SJSA1 (cell line): ENCODE measurements at places on chromosomes 2 and 18.

- no peak for DNase-seq
Measured at GRCh38 chr2:134690629-134691215, 28.1 kb downstream of the TMEM163 start.

DNA sequence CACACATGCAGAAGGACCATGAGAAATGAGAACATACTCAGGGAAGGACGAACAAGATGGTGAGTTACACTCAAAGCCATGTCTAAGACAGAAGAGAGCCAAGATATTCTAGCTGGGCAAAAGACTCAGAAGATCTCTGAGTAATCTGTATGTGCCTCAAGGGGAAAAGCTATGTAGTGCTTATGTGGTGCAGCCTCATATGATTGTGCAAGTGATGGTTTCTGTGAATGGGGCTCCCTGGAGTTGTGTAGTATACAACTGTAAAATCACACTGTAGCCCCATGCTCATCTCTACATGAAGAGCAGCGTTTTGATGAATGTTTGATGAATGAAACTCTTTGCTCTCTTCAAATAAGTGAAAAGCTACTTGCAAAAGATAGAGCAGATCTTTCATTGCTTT is 57.5 kb downstream of the OSR1 start:
- DNase-seq, result no peak

DNA sequence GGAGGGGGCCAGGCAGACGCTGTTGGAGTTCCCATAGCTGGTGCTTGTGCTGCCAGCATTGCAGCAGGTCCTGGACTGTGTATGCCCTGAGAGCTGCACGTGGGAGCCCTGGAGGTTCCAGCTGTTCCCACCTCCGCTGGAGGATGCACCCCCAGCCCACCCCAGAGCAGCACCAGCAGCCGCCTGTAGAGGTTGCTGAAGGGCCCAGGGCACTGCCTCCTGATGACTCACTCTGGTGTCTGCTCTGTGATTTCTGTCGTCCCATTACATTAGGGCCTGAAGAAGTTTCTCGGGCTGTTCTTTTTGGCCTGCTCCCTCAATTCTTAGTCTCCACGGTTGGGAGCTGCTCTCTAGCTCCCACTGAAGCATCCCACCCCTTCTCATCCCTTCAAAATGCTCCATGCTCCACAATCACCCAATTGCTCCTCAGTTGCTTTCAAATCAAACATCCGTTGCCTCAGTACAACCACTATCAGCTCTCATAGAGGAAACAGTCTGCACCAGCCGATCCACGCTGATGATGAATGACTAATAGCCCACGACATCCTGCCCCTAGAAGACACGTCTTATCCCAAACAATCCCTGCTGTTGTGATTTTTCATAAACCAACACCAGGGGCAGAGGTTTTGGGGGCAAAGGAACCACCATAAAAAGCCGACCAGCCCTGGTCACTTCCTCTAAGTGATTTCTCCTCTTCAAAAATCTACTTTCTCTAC is 65.2 kb upstream of the RNF152 start:
- no peak for DNase-seq

DNA sequence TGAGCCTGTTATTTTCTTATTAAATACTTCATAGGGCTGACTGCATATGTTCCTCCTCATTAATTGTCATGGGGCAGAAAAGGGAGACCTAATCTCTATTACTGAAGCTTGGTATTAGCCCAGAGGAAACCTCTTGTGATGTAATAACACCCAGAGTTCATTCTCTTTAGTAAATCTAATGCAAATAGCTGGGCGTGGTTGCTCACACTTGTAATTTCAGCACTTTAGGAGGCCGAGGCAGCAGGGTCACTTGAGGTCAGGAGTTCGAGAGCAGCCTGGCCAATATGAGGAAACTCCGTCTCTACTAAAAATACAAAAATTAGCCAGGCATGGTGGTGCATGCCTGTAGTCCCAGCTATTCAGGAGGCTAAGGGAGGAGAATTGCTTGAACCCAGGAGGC is 14.7 kb downstream of the DAW1 start:
- no peak for DNase-seq

DNA sequence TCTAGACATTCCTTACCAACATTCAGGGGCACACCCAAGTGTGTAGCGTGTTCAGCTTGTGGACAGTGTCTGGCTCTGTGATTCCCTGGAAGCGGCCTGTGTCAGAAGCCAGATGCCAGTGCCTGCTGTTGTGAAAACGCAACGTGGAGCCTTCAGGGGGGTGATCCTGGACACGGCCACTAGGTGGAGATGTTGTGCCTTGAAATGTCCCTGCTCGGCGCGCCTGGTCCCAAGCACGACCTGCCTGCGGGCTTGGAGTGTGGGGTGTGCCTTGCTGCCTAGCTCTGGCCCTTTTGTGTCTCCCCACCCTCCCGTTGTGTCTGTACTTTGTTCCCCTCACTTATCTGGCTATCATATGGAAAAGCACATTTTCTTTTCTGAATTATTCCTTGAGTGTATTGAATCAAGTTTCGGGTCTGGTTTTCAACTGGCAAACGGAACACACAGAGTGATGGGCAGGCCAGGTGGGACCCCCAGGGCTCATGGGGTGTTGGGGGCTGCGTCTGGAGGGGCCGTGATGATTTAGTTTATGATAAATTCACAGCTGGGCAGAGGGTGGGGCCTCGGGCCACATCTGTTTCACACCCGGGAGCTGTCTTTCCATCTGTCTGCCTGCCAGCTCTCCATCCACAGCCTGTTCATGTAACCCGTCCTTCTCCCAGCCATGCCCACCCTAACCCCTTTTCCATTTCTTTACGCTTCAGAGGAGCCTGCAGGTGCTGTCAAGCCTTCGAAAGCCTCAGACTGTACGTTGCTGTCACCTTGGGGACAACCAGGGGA is 95.5 kb downstream of the DYSF start:
- peak; percentile 73 for DNase-seq

- no peak for DNase-seq
Measured at GRCh38 chr2:75403991-75404428, 156.7 kb downstream of the EVA1A start.

- no peak for DNase-seq
Measured at GRCh38 chr18:12031846-12032245, 50.5 kb downstream of the IMPA2 start.

DNA sequence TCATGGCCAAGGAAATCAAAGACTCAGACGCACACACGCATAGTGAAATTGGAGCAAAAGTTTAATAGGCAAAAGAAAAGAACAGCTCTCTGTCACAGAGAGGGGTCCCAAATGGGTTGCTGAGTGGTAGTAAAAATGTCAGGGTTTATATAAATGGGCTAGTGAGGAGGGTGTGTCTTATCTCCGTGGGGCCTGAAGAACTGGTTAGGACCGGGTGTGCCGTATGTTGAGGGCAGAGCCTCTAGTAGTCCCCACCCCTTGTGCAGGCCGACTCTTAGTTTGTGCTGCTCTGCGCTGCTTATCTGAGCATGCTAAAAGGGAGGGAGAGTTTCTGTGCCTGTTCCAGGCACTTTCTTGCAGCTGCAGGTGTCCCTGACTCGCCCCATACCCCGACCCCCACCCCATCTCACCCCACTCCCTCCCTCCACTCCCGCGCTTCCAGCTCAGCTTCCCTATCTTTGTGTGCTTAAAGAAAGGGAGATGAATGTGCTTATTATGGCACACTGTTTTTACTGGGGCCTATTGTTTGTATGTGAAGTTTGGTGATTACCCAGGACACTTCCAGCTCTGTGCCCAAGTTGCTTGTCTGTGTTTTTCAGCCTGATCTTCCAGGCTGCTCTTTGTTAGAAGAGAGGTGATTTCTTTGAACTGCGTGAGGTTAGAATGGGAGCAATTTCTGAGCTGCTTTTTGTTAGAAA is 167.4 kb downstream of the SPAG16 start:
- DNase-seq, result no peak

DNA sequence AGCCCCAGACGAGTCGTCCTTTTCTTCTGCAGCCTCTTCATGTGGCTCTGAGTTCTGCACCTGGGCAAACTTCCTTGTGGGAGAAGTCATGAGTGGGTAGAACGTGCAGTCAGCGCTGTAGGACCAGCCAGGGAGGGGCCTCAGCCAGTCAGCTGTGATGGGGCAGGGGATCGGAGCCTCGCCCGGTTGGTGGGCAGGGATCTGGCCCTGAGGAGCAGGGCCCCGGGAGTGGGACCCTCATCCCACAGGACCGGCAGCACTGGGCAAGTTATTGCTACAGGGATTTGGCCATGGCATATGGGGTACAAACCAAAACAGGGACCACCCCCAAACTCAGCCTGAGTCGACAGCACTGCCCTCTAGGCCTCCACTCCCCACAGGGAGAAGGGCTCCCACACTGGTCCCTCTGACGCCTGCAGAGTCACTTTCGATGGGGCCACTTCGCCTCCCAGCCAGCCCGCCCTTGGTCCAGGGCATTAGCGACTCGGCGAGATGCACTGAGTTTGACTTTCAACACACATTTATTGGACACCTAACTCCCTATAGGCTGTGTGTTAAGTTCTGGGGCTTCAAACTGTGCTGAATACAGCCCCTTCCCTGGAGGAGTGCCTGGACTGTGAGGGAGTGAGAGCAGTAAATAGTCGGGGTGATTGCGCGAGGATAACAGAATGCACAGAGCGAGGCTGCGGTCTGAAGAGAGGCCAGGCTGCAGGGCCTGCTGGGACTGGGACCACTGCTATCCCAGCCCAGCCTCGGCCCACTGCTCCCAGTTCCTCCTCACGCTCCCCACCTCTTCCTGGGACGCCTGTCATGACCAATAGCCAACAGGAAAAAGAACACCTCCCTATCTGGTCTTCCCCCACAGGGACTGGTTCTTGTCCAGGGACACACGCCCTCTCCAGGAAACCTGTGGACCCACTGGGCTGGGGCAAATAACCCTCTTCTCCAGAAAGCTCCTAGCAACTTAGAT is 55.9 kb downstream of the SDC1 start:
- DNase-seq, result no peak

DNA sequence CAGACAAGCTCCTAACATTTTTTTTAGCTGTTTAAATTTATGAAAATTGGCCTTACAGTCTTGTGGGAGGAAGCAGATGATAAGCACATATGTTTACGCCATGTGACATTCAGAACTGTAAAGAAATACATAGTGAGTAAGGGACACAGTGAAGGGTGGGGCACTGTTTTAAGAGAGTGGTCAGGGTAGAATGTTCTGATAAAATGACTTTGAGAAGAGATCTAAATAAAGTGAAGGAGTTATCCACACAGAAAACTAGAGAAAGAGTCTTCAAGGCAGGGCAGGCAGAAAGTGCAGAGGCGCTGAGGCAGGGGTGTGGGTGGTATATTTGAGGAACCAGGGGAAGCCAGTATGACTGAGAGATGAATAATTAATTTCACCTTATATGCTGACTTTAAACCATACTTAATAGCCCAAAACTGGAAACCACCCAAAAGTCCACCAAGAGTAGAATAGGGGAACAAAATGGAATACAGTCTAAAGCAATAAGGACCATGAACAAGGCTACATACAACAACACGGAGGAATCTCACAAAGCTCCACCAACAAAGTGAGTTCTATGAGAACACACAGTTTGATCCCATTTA is 8.6 kb downstream of the MREG start:
- no peak for DNase-seq

GRCh38 chr2:177551989-177552421 is 159.4 kb downstream of the AGPS start:
- peak; percentile 26 for DNase-seq

GRCh38 chr2:200968162-200968561 is 4.7 kb upstream of the ORC2 start:
- no peak for DNase-seq

GRCh38 chr2:205017381-205017780 is 472.1 kb downstream of the PARD3B start:
- no peak for DNase-seq

DNA sequence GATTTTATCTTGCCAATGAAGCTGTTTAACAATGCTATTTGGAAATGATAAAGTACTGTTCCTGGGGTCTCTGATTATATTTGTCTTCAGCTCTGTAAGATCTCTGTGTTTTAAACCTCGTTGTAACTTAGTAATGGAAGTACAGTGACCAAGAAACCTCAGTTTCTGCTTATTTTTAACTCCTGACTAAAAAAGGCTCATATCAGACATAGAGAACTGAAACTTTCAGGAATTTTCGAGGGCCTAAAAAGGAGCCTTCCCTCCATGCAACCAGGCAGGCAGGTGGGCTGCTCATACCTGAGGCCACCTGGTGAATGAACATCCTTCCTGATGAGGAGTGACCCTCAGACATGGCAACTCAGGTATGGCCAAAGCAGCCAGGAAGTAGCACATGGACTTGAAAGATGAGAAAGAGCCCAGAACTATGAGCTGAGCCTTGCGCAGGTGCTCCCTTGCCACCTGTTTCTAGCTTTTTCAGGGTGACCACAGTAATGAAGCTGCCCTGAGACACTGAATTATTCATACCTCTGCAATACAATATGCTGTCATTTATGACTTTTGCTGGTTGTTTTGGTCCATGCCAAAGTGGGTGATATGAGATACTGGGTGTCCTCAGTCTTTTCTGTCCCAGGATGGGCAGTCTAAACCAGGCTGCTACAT is 23.9 kb downstream of the MYO3B start:
- DNase-seq, result no peak

DNA sequence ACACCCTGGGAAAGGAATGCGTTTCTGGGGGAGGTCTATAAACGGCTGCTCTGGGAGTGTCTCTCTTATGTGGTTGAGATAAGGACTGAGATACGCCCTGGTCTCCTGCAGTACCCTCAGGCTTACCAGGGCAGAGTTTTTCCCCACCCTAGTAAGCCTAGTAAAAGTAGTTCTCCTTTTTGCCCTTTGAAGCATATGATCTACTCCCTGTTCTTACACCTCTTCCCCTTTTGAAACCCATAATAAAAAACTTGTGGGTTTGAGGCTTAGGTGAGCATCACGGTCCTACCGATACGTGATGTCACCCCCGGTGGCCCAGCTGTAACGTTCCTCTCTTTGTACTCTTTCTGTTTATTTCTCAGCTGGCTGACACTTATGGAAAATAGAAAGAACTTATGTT is 97.4 kb downstream of the FSIP2 start:
- DNase-seq, result no peak

GRCh38 chr18:55515214-55515613 is 72.8 kb downstream of the TCF4 start:
- no peak for DNase-seq

GRCh38 chr2:120470041-120470965 is 124.4 kb downstream of the INHBB start:
- DNase-seq, result peak; percentile 58

- no peak for DNase-seq
Measured at GRCh38 chr2:159224061-159224813, 62.3 kb downstream of the WDSUB1 start.

GRCh38 chr2:128593879-128594650 is 275.4 kb upstream of the HS6ST1 start:
- peak; percentile 28 for DNase-seq

- no peak for DNase-seq
Measured at GRCh38 chr2:227183657-227184367, 19.4 kb downstream of the COL4A3 start.

- no peak for DNase-seq
Measured at GRCh38 chr2:166154685-166155338, 27.0 kb upstream of the SCN1A start.

- no peak for DNase-seq
Measured at GRCh38 chr2:229539628-229540027, 174.7 kb downstream of the DNER start.

DNA sequence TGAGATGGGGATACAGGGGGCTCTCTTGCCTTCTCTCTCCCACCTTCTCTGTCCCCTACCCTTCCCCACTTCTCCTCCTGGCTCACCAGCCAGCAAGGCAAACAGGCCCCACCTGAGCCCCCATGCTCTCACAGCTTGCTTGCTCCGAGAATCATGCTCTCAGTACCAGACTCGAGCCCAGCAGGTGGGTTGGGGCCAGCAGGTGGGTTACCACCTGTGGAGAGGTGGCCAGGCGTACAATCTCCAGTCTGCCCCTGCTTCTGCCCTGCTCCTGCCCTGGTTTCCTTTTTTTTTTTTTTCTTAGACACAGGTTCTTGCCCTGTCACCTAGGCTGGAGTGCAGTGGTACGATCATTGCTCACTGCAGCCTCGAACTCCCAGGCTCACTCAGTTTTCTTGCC is 214.5 kb downstream of the SH3RF3 start:
- DNase-seq, result no peak
